NCI-H446 (cell line): ENCODE measurements at places on chromosomes 1 and 21.
A peak's percentile ranks its signal among the peaks of the same experiment; 100 is the strongest.

- DNase-seq, result peak; percentile 11
Measured at GRCh38 chr21:45248893-45249381, 38.8 kb downstream of the POFUT2 start.

GRCh38 chr1:59482986-59483385 lies 186.1 kb downstream of the FGGY start:
- no peak for DNase-seq

DNA sequence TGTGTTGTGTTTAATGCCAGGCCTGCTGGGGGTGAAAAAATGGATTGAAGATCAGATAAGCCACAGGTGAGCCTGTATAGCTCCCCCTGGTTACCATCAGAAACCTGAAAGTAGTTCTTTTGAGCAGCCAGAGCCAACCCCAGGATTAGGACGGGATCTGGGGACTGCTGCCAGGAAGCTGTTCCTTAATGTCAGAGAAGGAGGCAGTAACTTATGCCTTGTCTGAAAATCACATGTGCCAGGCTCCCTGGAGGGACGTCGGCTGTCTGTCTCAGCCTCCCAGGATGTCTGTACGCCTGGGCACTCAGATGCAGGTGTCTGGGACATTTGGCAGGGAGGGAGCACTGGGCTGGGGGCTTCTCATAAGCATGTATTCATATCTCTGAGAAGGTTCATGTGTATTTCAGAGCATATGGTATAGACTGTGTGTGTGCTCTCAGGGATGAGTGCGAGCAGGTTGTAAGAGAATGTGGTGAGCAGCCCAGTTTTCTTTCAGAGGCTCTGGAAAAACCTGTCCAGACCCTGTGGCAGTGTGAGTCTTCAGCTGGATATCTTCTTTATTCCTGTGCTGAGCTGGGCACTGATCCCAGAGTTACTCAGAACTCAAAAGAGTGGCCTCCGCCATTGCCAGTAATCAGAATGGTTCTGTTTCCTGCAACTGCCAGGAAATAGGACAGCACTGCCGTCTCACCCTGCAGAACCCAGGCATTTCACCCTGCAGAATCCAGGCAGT lies 2.8 kb downstream of the FAM43B start:
- no peak for DNase-seq

- no peak for DNase-seq
Measured at GRCh38 chr21:32192291-32193097, 86.4 kb downstream of the MIS18A start.

DNA sequence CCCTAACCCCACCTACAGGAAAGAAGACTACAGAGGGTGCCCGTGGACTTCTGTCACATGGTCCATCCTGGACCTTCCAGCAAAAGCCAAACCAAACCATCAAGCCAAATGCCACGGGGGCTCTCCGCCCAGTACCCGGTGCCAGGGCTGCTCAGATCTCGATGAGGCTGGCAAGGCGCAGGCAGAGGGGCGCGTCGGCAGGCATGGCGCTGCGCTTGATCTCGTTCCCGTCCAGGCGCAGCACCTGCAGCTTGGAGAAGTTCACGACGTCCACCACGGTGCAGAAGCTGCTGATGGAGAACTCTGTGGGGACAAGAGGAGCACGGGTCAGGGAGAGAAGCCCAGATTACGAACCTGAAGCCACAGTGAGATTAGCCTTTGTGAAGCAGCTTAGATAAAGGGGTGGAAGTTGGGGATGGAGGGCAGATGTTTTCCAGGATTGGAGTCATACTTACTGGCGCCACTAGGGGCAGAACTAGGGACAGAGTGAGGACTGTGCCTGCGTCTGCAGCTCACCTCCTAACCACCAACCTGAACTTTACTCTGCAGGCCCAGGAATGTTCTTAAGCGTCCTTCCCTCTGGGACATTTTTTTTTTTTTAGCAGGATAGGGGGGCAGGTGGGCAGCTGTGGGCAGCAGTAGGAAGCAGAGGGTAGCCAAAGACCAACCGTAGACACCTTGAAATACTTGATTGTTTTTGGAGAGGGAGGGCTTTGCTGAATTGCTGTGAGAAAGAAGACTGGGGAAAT lies 8.6 kb downstream of the FMOD start:
- DNase-seq, result peak; percentile 61
